Lung (tissue), 17 donors: ENCODE measurements at places on chromosomes 2 and 18.

GRCh38 chr2:176821350-176821749 is 391.2 kb upstream of the HNRNPA3 start:
- H3K27ac ChIP-seq, result no peak overlapping the region
- no peak overlapping the region for H3K4me3 ChIP-seq
- peaks cover 23% of the 10 kb centered on the region for H3K4me1 ChIP-seq
- no peaks in the 10 kb centered on the region for H3K27me3 ChIP-seq

DNA sequence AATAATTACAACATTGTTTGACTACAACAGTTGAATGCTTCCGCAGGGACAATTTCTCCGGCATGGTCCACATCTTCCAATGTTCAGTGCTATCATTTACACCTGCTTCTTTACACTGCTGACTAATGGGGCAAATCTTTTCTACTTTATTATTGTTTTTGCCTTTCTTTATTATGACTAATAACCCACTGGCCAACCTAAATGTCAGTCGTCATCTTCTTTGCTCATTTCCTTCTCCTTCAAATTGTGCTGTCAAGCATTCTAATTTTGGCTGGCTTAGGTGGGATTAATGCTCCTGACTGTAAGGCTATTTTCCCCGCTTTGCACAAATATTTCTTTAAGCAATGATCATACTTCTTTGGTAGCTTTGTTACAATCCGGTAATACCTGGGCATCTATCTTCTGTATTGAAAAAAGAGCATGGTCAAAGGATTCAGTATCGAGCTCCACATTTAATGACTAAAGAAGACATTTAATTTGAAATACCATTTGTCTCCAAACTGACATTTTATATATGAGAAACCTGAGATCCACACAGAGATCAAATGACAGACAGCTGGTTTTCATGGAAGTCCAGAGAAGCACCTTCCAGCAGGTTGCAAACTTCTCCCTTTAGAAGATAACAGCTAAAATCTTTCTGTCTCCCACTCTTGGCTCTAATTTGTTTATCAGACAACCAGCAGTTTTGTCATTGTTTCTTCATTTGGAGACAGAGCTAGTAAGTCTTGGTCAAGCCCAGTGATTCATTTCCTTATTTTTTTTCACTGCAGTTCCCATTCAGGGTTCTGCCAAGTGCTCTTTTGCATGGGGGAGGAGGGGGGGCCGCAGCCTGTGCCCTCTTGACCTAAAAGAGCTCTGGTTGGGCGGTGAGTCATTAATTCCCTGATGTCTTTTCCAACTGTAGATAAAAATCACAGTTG is 132.9 kb downstream of the SOCS6 start:
- peak; percentile 10 for DNase-seq
- H3K27ac ChIP-seq, result no peak overlapping the region
- peaks cover 2% of the 10 kb centered on the region for H3K27me3 ChIP-seq
- H3K36me3 ChIP-seq, result no peaks in the 10 kb centered on the region
- peaks cover 8% of the 10 kb centered on the region for H3K4me1 ChIP-seq

DNA sequence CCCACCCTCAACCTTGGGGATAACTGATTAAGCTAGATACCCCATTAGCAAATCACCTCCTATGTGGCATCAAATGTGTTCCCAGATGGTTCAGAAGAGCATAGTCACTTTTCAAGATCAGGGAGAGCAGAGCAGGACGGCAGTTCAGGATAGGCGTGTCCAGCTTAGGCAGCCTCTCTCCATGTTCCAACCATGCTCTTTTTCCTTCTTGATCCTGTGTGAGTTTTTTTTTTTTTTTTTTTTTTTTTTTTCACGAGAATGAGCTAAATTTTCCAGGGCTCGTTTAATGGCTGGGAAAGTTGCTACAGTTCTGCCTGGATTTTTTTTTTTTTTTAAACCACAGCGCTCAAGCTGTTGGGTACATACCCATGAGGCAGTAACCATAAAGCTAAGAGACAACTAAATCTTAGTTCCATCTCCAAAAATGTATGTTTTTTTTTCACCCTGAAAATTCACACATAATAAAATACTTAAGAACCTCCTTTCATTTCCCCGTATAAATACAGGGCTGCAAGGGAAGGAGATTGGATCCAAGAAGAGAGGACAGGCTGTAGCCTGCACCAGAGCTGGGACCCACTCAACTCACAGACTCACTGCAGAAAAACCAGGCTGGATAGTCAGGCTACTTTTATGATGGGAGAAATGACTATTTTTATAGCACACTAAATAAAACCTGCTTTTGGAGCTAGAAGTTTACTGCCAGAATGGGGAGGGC is 244.3 kb downstream of the SETBP1 start:
- DNase-seq, result peak; percentile 27
- no peaks in the 10 kb centered on the region for H3K27me3 ChIP-seq
- H3K4me1 ChIP-seq, result peaks cover 2% of the 10 kb centered on the region
- H3K36me3 ChIP-seq, result no peaks in the 10 kb centered on the region
- H3K27ac ChIP-seq, result no peak overlapping the region

GRCh38 chr2:157696036-157696435 is 67.4 kb upstream of the ACVR1C start:
- H3K4me3 ChIP-seq, result no peak overlapping the region
- H3K36me3 ChIP-seq, result peaks cover 2% of the 10 kb centered on the region
- no peak for DNase-seq
- H3K4me1 ChIP-seq, result no peaks in the 10 kb centered on the region

- no peak overlapping the region for H3K27ac ChIP-seq
- H3K36me3 ChIP-seq, result no peaks in the 10 kb centered on the region
- no peak overlapping the region for H3K4me3 ChIP-seq
Observed at GRCh38 chr2:8714971-8715370, 33.1 kb downstream of the ID2 start.

DNA sequence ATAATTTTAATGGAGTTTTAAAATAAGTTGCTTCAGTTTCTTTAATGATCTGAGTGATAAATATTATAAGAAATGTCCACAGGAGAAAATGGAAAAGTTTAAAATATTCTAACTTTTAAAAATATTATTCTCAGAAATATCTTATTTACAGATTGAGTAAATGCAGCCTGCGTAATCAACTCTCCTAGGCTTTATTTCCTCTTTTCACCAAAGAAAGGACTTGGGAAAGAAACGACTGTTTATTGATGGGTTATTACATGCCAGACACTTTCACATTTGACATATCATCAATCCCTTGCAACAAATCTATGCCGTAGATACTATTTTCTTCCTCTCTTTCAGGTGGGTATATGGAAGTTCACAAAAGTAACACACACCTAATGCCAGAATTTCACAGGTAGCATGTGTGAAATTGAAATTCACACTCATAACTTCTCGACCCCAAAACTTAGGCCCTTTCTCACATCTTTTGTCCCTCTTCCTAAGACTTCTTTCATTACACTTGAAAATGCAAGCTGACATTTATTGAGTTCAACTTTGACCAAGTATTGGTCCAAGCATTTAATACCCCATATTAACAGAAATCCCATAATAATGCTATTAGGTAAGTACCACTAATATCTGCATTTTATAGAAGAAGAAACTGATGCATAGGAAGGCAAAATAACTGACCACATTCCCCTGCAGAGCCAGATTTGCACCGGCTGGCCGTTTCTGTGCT is 49.2 kb downstream of the MYOM1 start:
- no peaks in the 10 kb centered on the region for H3K4me1 ChIP-seq
- H3K27me3 ChIP-seq, result no peaks in the 10 kb centered on the region
- no peaks in the 10 kb centered on the region for H3K36me3 ChIP-seq

GRCh38 chr18:59272891-59273758 is at the start of gene RAX:
TSS of gene RAX (minus strand) at chr18:59273454. CDS start at chr18:59273206, 248 bp downstream.
- H3K27ac ChIP-seq, result no peak within 1 kb of the TSS
- no peaks in the 10 kb centered on the region for H3K4me1 ChIP-seq
- no peaks in the 10 kb centered on the region for H3K36me3 ChIP-seq

DNA sequence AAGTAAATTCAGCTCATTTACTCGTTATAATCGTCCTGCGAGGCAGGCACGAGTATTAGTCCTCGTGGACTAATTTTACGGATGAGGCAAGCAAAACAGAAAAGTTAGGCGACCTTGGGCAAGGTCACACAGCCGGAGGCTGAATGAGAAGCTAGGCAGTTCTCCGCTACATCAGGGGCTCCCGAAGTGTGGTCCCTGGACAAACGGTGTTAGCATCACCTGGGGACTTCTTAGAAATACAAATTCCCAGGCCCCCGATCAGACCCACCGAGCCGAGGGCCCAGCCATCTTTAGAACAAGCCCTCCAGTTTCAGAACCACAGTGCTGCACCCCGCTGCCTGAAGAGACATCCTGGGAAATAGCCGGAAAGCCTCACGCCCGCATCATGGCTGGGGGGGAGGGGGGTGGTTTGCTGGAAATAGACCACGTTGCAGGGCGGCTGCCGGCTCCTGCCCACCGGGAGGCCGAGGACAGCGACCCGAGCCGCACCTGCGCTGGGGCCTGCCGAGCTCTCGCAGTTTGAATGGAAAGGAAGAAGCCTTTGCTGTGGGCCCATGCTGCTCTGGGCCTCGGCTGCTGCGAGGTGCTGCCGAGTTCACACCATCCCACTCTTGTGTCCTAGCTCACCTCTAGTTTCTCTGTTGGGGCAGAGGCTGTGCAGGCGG is 72.2 kb downstream of the TFCP2L1 start:
- no peak overlapping the region for H3K4me3 ChIP-seq
- H3K4me1 ChIP-seq, result no peaks in the 10 kb centered on the region
- H3K27me3 ChIP-seq, result peaks cover 2% of the 10 kb centered on the region
- H3K36me3 ChIP-seq, result no peaks in the 10 kb centered on the region

DNA sequence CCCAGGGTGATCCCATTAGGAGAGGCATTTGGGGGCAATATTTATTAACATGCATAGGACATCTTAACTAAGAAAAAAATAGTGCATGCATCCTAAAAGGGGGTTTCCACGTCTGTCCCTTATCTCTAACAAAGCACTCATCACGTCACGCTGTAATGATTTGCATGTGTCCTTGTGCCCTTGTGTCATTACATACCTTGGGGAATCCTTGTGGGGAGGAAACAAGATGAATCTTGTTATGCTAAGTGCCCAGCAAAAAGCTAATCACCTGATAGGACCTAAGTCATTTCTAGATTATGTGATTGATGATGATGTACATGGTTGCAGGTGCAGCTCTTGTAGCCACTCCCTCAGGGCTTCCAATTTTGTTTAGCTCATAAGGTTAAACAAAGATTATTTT is 250.9 kb downstream of the FBXO15 start:
- no peaks in the 10 kb centered on the region for H3K27me3 ChIP-seq
- DNase-seq, result no peak
- H3K4me1 ChIP-seq, result no peaks in the 10 kb centered on the region
- no peak overlapping the region for H3K4me3 ChIP-seq
- no peak overlapping the region for H3K27ac ChIP-seq
- H3K36me3 ChIP-seq, result no peaks in the 10 kb centered on the region

DNA sequence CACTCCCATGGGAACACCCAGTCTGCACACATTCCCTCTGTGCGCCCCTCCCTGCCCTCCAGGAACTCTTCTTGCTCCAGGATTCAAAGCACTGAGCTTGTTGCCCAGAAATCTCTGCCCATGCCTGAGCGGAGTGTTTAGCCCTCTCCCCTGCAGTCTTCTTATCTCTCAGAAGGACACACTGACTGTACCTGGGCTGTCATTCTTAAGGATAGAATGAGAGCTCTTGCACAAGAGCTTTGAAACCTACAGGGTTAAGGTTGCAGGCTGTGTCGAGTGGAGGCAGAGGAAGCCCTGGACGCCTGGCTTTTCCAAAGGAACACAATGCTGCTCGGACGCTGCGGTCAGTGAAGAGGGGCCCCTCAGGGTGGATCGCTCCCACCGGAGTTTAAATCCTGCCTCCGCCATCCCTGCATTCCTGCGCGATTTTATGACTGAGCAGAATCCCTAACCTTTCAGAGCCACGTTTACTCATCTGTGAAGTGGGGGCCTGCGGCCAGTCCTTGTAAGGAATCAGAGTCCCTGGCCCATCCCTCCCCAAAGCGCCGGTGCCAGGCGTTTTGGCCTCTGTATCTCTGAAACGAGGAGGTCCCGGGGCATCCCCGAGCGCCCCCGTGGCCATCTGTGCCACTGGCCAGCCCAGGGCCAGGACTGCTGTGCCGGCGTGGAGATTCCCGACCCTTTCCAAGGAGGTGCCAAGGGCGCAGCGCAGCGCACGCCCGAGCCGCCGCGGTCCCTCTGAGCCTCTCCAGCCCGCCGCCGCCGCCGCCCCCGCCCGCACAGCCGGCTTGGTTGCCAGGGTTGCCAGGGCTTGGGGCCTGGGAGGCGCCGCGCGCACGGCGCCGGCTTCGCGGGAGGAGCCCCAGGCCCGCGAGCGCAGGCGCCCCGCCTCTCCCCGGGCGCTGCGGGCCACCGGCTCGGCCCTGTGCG is 58.9 kb downstream of the FAM168B start:
- peaks cover 8% of the 10 kb centered on the region for H3K27me3 ChIP-seq
- H3K4me3 ChIP-seq, result no peak overlapping the region
- peaks cover 6% of the 10 kb centered on the region for H3K4me1 ChIP-seq
- DNase-seq, result no peak
- H3K36me3 ChIP-seq, result no peaks in the 10 kb centered on the region

- no peaks in the 10 kb centered on the region for H3K27me3 ChIP-seq
- H3K4me3 ChIP-seq, result no peak overlapping the region
- H3K4me1 ChIP-seq, result peaks cover 3% of the 10 kb centered on the region
- H3K36me3 ChIP-seq, result no peaks in the 10 kb centered on the region
- no peak for DNase-seq
- H3K27ac ChIP-seq, result no peak overlapping the region
Observed at GRCh38 chr2:119645173-119645855, 33.7 kb upstream of the TMEM177 start.

- H3K4me3 ChIP-seq, result no peak overlapping the region
- no peaks in the 10 kb centered on the region for H3K4me1 ChIP-seq
- no peak for DNase-seq
- no peaks in the 10 kb centered on the region for H3K27me3 ChIP-seq
- H3K36me3 ChIP-seq, result no peaks in the 10 kb centered on the region
Observed at GRCh38 chr2:55986001-55986400, 62.4 kb upstream of the EFEMP1 start.

DNA sequence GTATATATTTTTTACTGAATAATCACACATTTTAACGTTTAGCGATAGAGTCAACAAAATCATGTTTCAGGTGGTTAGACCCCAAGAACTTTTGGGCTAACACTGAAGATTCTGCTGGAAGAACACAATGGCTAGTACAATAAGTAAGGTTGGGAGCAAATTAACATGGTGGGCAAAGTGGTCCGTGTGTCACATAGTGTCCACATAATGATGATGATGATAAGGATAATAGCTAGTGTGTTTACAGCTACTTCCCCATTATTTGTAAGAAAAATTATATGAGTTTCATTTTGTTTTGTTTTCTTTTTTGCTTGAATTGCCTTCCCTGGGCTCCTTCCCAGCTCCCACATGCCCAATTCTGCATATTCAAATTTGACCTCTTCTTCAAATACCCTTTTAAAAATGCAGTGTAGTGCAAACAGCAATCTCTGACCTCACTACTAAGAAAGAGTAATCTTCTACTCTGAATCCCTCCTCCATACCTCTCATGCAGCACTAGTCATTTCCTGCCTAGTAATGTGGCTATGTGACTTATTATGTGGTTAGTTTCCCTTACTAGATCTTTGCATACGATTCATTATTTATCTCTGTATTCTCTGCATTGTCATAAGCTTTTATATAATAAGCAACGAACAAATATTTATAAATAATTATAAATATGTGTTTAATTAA is 16.9 kb upstream of the VPS54 start:
- H3K36me3 ChIP-seq, result no peaks in the 10 kb centered on the region
- H3K4me1 ChIP-seq, result no peaks in the 10 kb centered on the region
- H3K4me3 ChIP-seq, result no peak overlapping the region
- DNase-seq, result no peak
- H3K27me3 ChIP-seq, result no peaks in the 10 kb centered on the region

GRCh38 chr2:42067521-42067920 is 19.7 kb downstream of the PKDCC start:
- H3K36me3 ChIP-seq, result no peaks in the 10 kb centered on the region
- DNase-seq, result peak; percentile 78
- H3K27me3 ChIP-seq, result no peaks in the 10 kb centered on the region
- no peak overlapping the region for H3K27ac ChIP-seq
